ENCODE measurements at places on chromosomes 4 and X.

GRCh38 chr4:159778298-159778697, 675.4 kb downstream of the RAPGEF2 start:
- no peak for DNase-seq

GRCh38 chr4:4472344-4472958, 69.4 kb downstream of the STX18 start:
- DNase-seq, result no peak

GRCh38 chr4:152591396-152591795, 55.5 kb upstream of the FBXW7 start:
- peak; percentile 74 for DNase-seq

DNA sequence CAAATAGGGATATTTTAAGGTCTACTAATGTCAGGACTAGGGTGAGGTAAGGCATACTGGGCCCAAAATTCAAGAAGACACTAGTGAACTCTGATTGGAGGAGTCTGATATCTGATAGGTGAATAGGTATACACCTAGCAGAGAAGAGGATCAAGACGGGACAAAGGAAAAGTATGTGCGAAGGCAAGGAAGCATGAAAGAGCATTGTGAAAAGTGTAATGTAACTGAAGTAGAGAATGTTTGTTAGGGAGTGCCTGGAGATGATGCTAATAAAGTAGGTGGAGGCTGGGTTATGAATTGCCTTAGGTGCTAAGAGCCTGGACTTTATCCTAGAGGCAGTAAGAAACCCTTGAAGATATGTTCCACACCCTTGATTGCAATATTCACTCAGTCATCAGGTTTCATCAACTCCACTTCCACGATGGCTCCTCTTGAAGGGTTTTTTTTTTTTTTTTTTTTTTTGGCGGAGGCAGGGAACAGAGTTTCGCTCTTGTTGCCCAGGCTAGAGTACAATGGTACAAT, 49.9 kb upstream of the XIAP start:
- no peak for DNase-seq

GRCh38 chr4:849478-850175, 23.7 kb upstream of the CPLX1 start:
- DNase-seq, result peak; percentile 24

DNA sequence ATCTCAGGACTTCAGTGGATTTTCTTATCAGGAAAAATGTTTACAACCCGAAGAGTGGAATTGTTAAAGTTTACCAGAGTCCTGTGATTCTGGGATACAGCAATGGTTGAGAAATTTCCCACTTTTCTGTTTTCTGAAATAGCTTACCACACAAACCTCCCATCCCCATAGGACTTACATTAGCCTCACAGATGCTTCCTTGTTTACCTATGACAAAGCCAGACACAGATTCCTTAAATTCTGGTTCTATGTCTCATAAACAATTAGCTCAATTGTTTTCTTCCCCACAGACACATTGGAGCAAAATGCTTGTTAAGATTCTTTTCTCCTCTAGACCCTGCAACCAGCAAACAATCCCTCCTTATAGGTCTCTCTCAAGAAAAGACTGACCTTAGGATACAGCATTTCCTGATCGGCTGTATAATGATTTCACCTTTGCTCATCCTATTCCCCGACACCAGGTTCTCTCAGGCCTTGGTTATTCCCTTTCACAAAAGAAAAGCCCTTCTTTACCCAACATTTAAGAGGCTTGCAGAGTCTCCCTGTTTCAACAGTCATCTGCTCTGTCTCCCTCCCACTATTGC, 886.2 kb downstream of the ARAP2 start:
- DNase-seq, result no peak

DNA sequence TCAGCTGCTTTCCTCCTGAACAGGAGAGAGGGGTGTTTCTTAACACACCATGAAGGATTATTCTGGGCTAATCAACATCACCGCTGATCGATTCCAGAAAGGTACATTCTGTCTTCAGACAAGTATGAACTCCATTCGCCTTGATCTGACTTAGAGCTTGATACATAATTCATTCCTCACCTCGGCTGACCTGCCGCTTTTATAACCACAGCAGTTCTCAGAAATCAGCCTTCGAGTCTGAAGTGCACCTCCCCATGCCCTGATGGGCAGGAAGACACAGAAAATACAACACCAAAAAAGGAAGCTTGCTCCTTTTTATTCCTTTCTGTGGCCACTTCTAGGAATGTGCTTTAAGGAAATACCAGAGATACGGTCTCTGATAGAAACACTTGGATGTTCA, 85.7 kb downstream of the JAKMIP1 start:
- no peak for DNase-seq

- no peak for DNase-seq
These were observed 30.5 kb upstream of the PPP2R2C start for GRCh38 chr4:6502747-6503465.

- DNase-seq, result no peak
These were observed 268.4 kb upstream of the INTU start for GRCh38 chr4:127364397-127364796.

- no peak for DNase-seq
These were observed 102.6 kb downstream of the SATL1 start for GRCh38 chrX:85140964-85141363.

- DNase-seq, result no peak
These were observed 119.1 kb downstream of the PCDH10 start for GRCh38 chr4:133268205-133268604.

GRCh38 chr4:38141808-38142500, 181.8 kb downstream of the PTTG2 start:
- no peak for DNase-seq

DNA sequence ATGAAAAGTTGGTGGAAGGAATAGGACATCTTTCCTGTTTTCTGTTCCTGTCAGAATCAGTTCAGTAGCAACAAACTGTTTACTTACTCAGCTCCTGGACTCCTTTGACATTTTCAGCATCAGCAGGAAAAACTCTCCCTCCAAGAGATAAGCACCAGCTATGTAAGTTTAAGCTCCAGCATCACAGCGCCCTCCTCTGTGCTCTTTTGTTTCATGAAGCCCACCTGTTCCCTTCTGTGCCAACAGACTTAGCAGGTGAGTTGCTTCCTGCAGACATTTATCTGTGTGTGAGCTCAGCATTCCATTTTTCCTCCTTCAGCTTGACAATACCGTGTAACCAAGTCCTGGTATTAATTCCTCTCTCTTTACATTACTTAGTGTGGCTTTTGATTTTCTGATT, 644.1 kb upstream of the AGA start:
- no peak for DNase-seq

DNA sequence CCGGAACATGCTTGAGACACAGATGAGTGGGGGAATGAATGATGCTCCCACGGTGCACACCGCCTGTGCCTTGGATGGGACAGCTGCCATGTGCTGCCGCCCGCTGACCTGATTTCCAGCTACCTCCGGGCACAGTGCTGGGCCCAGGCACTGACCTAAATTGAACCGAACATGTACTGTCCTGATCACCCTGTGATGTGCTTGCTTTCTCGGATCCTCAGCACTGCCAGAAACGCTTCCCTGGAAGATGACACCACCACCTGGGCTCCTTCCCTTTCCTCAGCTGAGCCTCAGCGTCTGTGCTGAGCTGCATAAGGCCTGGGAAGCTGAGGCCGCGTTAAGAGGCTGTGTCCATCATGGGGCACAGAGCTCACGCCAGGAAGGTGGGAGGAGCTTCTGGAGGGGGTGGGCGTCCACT, 39.3 kb upstream of the MXD4 start:
- no peak for DNase-seq

- no peak for DNase-seq
These were observed 96.4 kb downstream of the LNX1 start for GRCh38 chr4:53494851-53495250.

DNA sequence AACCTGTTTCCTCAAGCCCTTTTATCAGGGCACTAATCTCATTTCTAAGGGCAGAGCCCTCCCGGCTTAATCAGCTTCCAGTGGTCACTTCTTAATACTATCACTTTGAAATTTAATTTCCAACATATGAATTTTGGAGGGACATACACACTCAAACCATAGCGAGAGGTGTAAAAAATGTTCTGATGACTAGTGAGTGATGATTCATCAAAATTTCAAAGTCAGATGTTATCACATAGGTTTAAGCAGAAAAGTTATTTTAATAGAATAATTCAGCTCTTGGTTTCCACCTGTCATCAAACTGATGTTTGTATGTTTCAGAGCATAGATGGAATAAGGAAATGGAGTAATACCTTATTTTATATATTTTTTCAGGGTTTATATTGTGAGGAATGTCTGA, 161.9 kb downstream of the TLL1 start:
- no peak for DNase-seq

DNA sequence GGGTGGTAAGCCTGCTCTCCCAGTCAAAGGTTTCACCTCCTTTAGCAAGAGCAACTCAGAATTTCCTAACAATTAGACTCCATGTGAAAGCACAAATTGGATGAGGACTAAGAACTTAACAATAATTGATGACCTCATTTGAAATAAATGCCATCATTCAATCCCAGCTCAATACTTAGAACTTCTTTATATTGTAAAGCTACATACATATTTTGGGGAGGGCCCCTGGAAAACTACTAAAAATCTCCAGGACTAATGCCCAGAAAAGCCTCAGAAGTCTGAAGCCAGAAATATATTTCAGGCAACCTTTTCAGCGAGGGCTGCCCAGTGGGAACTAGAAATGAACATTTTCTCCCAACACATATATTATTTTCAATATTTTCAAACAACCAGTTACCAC, 38.1 kb downstream of the AMOT start:
- no peak for DNase-seq

GRCh38 chr4:165462009-165462408, 83.2 kb downstream of the CPE start:
- DNase-seq, result no peak

Measured in left ventricle myocardium superior (tissue), 1 donor.